Neuronal stem cell (in vitro differentiated cells): ENCODE measurements at places on chromosomes 6 and 20.
A peak's percentile ranks its signal among the peaks of the same experiment; 100 is the strongest.

DNA sequence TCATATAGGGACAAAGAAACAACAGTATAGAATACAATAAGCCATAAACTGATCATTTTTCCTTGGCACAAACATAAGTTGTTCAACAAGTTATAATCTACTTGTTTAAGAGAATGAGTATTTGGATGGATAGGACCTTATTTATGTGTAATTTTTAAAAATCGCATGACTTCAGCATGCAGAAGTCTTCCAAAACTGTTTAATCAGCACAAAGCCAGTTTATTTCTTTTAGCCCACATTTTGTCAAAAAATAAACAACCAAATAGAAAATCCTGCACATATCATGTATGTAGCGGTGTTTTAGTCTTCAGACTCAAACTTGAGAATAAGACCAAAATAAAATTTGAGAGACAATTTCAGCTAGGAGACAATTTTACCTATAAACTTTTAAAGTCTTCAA lies 304.7 kb downstream of the TRDN start:
- no peak for DNase-seq

GRCh38 chr20:25692499-25692898 lies 4.2 kb downstream of the ZNF337 start:
- no peak for DNase-seq

GRCh38 chr20:41181567-41181966 lies 44.2 kb downstream of the PLCG1 start:
- no peak for DNase-seq

GRCh38 chr6:5213836-5214235 lies 46.9 kb downstream of the LYRM4 start:
- no peak for DNase-seq

GRCh38 chr6:101689156-101689555 lies 295.6 kb downstream of the GRIK2 start:
- no peak for DNase-seq

GRCh38 chr6:66623050-66623449 lies 916.0 kb upstream of the EYS start:
- DNase-seq: no peak

GRCh38 chr20:60999250-60999649 lies 252.8 kb upstream of the CDH4 start:
- no peak for DNase-seq

DNA sequence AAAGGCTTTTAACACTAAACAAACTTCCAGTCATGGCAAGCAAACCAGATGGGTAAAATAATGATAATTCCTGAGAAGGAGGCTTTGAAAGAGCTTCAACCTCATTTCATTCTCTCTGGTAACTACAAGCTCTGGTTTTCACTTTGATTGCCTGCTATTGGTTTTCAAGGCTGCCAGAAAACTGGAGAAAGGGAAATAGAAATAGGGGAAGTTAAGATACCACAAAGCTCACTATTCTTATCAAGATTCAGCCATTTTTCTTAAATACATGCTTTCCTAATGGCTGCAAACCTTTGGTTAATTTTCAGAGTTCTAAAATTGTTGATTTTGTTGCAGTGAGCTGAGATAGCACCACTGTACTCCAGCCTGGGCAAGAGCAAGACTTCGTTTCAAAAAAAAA lies 42.5 kb upstream of the NELFCD start:
- DNase-seq: no peak

- DNase-seq: peak; percentile 76
Measured at GRCh38 chr6:84052204-84052882, 18.8 kb downstream of the MRAP2 start.

DNA sequence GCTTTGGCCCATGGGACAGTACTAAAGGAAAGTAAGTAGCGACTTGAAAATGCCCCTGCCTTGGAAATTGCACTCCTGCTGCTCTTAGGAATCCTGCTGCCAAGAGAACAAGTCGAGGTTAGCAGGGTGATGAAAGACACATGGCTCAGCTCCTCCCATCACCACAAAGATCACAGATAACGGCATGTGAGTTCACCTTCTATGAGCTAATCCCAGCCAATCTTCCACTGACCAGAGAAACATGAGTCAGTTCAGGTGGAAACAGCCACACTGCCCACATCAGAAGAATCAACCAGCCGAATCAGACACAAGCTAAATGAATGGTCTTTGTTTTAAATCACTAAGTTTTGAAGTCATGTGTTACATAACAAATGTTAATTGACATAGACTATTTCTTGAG lies 106.3 kb downstream of the PRKN start:
- DNase-seq: no peak

- no peak for DNase-seq
Measured at GRCh38 chr6:160305926-160306713, 42.1 kb upstream of the SLC22A3 start.

GRCh38 chr6:45494416-45495135 lies 116.8 kb upstream of the SUPT3H start:
- no peak for DNase-seq

DNA sequence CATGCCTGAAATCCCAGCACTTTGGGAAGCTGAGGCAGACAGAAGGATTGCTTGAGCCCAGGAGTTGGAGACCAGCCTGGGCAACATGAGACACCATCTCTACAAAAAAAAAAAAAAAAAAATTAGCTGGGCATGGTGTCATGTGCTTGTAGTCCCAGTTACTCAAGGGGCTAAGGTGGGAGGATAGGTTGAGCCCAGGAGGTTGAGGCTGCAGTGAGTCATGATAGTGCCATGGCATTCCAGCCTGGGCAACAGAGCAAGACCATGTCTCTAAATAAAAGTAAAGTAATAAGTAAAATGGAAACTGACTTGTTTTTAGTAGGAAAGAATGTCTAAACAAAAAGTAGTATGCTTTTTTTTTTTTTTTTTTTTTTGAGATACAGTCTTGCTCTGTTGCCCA lies 240.7 kb downstream of the ARID1B start:
- DNase-seq: no peak

DNA sequence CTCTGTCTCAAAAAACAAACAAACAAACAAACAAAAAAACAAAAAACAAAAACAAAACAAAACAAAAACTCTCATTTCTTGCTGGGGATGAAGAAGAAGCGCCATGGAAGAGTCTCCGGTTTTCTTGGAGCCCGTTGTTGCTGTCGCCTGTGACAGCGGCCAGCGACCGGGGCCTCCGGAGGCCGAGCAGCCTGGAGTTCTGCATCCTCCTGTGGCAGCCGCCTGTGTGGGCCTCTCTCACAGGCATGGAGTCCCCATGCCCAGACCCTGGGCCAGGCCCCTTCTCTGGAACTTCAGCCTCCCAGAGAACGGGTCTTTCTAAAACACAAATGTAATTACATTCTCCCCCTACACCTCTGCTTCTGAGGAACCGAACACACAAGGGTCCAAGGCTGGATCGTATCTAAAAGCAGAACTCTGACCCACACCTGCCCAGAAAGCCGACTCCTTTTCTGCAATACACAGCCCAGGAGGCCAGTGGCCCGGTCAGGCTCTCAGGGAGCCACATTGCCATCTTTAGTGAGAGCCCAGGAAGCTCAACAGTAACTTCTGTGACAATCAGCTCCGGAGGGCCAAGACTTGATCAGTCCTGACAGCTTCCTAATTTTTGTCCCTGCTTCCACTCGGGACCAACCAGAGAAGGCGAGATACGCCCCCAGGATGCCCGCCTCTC lies 18.5 kb downstream of the DACT2 start:
- DNase-seq: no peak

- DNase-seq: no peak
Measured at GRCh38 chr6:126118058-126118755, 131.9 kb downstream of the TRMT11 start.

- no peak for DNase-seq
Measured at GRCh38 chr6:50404643-50405042, 308.7 kb upstream of the TFAP2D start.

DNA sequence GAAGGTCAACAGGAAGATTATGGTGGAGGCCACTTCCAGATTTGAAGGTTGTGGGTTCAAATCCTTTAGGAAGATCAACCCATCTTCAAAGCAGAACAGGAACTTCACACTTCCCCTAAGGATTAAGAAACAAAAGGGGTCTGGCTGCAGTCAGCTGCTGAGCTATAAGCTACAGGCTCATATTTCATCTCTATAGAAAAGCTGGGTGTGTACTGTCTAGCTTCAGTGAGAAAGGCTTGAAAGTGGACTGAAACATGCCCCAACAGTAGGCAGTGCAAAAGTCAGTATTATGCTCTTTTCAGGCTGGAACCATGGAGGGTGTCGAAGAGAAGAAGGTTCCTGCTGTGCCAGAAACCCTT lies 60.1 kb upstream of the SPDEF start:
- no peak for DNase-seq

GRCh38 chr6:138559143-138559542 lies 59.8 kb upstream of the NHSL1 start:
- DNase-seq: no peak

DNA sequence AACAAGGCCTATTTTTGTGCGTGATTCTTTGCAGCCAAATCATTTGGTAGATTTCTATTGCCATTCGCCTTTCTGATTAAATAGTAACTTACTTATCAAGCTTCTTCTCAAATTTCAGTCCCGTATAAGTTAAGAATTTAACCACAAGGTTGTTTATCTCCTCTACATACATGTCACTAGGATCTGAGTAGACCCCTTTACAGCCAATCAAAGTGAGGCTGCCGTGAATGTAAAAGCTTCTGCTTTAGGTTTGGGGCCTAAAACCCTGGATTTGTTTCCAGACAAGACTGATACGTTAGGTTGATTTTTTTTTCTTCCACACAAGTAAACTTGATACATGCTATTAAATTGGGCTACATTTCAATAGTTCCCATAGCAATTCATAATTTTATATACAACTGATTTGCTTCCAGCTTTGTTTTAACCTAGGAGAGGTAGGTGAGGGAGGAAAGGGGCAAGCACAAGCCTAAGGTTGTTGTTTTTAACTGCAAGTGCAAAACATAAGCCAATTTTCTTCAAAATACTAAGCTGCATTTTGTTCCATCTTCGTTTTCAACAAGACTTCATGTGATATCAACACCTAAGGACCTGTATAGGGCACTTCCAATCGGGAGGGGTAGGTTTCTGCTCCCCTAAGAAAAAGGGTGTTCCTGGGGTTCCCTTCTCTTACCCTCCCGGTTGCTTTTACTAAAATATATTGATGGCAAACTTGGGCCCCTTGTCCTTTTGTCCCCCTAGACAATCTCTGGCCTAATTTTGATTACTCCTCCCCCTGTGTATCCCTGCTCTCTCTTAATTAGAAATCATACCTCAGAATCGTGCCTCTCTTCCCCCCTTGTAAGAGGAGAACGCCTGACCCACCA lies 1.7 kb downstream of the RANBP9 start:
- DNase-seq: no peak

GRCh38 chr20:46028772-46029371 lies at the start of gene SLC12A5:
Gene SLC12A5, plus strand, starts transcription at chr20:46029215. Its CDS starts 130 bp downstream, at chr20:46029345.
- DNase-seq: no peak

DNA sequence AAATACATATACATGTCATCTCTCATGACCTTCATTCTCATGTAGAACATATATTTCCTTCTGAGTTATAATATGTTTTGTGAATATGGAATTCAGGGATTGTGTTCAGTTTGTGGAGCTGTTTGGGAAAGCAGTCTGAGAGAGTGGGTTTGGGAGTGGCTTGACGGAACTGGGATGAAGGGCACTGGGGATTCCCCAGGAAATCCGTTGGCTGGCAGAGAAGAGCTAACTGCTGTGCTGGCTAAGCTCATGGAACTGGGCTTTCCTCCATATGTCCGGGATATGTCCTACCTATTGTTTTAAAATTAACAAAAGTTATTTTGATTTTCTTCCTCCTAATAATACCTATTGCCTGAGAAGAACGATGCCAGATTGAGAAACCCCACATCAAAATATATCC lies 359.5 kb upstream of the FLRT3 start:
- DNase-seq: no peak

- no peak for DNase-seq
Measured at GRCh38 chr6:135673501-135674309, 176.2 kb upstream of the AHI1 start.

- no peak for DNase-seq
Measured at GRCh38 chr20:63123331-63123741, 92.6 kb downstream of the YTHDF1 start.

DNA sequence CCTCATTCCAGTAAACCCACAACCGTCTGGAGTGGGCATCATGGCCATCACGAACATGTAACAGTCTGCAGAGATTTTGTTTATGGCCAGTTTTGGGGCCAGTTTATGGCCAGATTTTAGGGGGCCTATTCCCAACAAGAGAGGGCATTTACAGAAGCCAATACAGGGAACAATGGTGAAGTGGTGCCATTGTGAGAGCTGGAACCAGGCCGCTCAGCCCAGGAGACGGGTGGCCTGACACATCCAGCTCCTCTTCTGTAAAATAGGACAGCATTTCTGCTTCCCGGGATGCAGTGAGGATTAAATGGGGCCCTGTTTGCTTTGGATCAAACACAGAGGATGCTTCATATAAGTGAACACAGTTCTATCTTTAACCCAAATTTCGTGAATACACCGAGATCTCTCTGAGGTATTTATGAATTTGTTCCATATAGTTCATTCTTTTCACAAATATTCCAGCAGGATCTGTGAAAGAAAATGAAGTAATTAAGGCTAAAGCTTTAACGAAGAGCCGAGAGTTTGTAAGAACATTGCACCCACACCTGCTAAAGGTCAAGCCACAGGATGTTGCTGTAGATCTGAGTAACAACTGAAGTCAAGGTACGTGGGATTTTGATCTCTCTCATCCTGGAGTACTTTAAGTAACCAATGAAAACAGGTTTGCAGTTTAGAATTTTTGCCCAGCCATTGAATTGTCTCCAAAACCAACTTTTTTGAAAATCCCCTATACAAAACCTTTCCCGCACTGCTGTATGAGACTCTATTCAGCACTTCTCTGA lies 14.5 kb upstream of the SIRPG start:
- no peak for DNase-seq

DNA sequence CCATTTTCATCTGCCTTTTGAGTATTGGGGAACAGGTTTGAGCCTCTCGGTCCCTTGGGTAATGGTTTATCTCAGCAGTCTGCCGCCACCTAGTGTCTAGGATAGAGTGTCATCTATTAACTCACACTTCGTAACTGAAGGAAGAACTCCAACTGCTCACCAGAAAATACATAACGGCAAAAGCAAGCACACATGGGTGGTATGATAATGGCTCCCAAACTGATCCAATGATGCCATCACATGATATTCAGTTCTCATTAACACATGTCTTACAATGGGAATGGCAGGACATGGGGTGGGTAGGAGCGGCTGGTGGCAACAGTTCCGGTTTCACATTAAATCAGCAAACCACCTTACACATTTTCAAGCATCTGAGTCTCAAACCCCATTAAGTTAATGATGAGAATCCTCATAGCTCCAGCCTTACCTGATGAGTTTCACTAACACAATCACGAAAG lies 110.7 kb upstream of the PHACTR1 start:
- DNase-seq: peak; percentile 48

- DNase-seq: no peak
Measured at GRCh38 chr6:150991487-150991886, 126.0 kb downstream of the MTHFD1L start.

- no peak for DNase-seq
Measured at GRCh38 chr20:11008444-11009033, 334.7 kb upstream of the JAG1 start.
